CD8-positive, alpha-beta T cell (primary cell): ENCODE measurements at places on chromosomes 5 and 9.

GRCh38 chr5:149485655-149486615 is 65.3 kb downstream of the CSNK1A1 start:
- no peak for DNase-seq

DNA sequence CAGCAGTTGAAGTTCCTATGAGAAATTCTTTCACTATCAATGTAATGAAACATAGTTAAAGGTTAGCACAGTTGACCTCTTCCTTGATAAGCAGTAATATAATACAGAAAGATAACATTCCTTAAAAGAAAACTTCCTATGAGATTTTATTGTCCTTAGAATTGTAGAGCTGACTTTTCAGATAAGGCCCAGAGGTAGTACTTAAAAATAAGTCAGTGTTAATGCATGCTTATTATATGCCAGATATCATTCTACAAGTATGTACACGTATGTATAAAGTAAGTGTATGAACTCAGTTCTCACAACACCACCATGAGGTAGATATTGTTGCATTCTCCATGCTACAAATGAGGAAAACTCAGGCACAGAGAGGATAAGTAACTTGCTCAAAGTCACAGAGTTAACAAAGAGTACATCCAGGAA is 15.3 kb downstream of the AP3S1 start:
- DNase-seq, result no peak

- peak; percentile 73 for DNase-seq
Observed at GRCh38 chr5:180670586-180671359, 21.4 kb upstream of the FLT4 start.

- no peak for DNase-seq
Observed at GRCh38 chr9:36037549-36038122, 923 bp downstream of the RECK start.

- DNase-seq, result no peak
Observed at GRCh38 chr9:27633764-27634163, 60.5 kb upstream of the C9orf72 start.

DNA sequence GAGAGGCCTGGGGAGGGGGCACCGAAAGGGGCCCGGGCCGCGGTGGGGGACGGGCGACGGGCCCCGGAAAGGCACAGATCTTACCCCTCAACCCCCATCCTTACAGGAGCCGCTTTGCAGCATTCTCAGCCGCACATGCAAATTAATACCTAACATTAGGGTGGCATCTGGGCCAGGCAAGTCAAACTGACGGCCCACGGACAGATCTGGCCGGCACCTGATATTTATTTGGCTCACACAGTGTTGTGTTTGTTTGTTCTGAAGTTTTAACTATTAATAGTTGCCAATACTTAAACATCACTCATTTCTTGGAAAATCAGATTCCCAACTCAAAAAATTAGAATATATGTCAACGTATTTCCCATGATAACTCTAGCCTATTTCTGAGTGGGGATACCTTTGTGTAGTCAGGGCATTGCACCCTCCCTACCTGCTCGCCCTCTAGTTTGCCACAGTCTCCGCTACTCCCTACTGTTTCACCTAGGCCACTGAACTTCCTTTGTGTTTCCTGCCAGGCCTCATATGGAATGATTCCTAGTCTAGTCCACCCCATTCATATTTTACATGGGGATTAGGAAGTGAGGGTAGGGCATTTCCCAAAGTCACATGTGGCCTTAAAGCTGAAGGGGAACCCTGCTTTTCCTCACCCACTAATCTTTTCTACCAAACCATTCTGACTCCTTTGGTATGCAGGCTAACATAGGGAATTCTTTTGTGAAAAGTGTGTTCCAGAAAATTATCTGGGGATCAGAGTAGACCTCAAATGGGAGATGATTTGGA is 71.9 kb upstream of the LARP1 start:
- no peak for DNase-seq

- no peak for DNase-seq
Observed at GRCh38 chr5:3944930-3945329, 349.3 kb downstream of the IRX1 start.

DNA sequence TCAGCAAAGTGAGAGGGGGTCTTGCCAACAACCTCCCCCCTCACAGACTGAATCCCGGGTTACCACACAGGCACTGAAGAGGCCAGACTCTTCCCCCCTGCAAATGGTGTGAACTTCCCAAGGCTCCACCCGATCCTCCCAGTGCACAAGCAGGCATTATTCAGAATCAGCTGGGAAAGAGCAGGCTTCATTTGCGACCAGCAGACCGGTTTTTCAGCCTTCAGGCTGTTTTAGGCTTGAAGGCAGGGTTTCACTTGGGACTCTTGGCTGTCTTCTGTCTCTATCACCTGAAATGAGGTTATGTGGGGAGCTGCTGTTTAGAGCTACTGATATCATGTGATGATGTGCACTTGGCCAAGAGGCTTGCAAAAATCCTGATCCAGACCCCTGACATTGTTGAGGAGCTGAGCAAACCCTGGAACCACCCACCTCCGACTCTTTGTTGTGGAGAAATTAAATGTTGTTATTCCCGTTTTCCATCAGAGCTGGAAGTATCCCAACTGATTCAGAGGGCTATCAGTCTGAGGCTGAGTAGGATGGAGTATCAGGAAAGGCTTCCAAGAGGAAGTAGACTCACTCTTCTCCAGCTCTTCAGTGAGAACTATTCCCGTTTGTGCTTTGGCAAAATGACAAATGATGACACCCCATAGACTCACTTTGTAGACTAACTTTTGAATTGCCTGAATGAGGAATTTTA is 63.3 kb upstream of the ZFR start:
- no peak for DNase-seq

DNA sequence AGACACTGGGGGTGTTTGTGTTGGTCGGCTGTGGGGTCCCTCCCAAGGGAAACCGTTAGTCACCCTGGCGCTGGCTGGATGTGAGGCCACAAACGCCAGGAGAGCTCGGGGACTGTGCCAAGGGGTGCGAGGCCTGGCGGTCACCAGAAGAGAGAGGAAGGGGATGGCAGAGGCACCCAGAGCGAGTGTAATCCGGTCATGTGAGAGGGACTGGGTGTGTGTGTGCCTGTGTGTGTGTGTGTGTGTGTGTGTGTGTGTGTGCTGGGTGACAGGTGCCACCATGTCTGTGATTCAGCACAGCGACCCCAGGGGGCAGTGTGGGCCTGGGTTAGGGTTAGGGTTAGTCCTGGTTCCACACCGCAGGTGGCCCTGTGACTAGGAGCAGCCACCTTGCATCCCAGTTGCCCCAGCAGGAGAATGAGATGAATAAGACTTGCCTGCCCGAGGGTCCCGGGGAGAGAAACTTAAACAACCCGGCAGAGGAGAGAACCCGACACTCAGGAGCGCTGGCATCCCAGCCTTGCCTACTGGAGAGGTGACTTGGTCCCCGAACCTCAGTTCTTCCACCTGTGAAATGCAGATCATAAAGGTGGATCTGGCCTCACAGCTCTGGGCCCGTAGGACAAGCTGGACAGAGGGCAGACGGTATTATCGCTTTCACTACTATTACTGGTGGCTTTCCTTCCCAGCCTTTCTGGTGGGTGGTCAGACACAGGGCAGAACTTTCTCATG is 1.4 kb upstream of the ADAMTSL2 start:
- peak; percentile 59 for DNase-seq

GRCh38 chr5:122078116-122079110 is at the start of gene LOX:
Gene LOX (minus strand): TSS chr5:122078259. CDS start chr5:122077985, 274 bp downstream.
- no peak for DNase-seq

DNA sequence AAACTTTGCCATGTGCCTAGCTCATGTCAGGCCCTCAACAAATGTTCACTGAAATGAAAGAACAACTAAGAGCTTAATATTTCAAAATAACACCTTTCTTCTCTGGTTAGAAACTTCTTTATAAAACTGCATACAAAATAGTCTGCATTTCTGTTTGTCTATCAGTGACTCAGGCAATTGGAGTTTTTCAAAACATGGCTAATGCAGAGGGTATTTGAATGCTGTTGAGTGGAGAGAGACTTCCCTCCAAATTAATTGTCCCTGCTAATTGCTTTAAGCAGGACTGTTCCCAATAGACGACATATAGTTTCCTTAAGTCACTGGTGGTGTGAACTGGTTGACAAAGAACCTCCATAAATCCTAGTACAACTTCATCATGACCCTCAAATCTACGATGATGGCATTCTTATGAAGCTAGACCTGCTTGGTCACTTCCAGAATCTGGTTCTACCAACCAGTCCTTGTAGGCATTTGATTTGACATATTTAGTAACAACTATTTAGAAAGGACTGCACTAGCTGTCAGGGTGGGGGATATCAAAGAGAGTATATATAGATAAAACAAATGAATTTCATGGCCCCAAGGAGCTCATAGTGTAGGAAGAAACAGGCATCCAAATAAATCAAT is 84.5 kb downstream of the PRLR start:
- DNase-seq, result no peak

DNA sequence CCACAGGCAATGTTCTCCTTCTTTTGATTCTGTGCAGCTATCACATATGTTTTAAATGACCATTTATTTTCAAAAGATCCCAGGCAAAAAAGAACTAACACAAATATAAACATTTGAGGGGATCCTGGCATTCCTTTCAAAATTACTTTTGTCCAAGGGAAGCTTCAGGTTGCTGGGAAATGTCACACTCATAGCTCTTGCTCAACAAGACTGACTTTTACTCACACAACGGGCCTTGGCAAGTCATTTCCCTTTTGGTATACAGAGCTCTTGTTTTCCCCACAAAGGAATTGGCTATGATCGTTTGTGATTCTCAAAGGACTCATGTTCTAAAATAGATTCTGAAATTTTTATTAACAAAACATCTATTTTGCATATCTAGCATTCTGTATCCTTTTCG is 4.5 kb upstream of the PALM2AKAP2 start:
- no peak for DNase-seq

DNA sequence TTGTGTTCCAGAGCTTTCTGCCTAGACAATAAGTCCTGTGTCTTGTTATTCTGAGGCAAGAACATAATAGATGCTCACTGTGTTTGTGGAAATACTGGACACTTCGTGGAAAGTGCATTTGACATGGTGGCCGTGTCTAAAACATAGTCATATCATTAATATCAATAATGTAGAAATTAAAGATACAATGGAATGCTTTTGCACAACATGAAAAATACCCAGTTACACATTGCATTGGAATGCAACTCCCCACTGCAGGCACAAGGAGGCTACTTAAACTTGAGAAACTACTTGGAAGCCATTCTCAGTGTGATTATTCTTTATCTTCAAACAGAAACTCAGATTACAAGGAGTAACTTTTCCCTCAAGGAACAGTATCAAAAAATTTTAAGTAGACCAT is 145.3 kb upstream of the ZNF462 start:
- no peak for DNase-seq

- no peak for DNase-seq
Observed at GRCh38 chr9:92426501-92427145, 2.4 kb upstream of the OMD start.

DNA sequence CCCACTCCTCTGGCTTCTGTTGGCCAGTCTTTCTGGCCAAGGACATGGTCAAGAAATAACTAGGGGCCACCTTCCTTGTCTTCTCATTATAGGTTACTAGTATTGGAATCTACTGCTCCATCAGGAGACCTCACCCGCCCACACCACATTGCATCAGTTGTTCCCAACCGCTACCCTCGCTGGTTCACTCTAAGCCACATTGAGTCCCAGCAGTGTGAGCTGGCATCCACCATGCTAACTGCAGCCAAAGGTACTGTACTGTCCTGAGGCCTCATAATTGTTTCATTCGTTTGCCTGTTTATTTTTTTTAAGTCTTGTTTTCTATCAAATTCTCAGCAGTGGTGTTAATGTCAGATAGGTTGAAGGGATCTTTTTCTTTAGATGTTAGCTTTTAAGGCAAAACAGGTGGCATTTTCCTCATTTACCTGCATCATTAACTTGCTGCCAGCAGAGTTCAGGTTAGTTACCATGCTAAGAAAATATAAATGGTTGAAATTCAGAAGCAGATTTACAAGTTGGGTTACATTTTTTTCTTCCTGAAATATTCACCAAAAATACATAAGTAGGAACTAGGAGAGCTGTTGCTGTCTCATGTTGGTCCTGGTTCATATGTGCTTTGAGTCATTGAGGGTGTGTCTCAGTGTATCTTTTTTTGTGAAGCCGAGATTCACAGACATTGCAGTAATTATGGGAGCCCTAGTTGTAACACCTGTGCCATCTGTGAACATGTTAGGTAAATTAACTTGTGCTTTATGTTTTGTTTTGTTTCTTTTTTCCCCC is 206.9 kb downstream of the ZSWIM6 start:
- DNase-seq, result no peak

GRCh38 chr5:137414112-137414755 is 84.9 kb downstream of the SPOCK1 start:
- DNase-seq, result no peak

- DNase-seq, result peak; percentile 59
Observed at GRCh38 chr5:139648205-139649081, at the start of gene CXXC5. Gene CXXC5 (plus strand): TSS chr5:139648349. CDS start chr5:139680524, 32,175 bp downstream.

- DNase-seq, result no peak
Observed at GRCh38 chr5:26932238-26932637, 106.1 kb downstream of the CDH9 start.

DNA sequence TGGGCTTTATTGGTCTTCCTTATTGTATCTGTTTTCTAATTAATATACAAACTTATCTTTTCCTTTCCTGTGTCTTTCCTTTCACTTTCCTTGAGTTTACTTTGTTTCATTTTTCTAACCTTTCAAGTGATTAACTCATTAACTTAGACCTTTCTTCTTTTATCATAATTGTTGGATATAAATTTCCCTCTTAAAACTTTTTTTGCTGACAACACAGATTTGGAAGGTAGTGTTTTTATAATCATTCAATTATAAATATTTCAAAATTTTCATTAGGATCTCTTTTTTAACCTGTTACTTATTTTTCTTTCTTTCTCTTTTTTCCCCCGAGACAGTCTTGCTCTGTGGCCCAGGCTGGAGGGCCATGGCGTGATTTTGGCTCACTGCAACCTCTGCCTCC is 6.9 kb upstream of the ZBTB43 start:
- DNase-seq, result no peak

DNA sequence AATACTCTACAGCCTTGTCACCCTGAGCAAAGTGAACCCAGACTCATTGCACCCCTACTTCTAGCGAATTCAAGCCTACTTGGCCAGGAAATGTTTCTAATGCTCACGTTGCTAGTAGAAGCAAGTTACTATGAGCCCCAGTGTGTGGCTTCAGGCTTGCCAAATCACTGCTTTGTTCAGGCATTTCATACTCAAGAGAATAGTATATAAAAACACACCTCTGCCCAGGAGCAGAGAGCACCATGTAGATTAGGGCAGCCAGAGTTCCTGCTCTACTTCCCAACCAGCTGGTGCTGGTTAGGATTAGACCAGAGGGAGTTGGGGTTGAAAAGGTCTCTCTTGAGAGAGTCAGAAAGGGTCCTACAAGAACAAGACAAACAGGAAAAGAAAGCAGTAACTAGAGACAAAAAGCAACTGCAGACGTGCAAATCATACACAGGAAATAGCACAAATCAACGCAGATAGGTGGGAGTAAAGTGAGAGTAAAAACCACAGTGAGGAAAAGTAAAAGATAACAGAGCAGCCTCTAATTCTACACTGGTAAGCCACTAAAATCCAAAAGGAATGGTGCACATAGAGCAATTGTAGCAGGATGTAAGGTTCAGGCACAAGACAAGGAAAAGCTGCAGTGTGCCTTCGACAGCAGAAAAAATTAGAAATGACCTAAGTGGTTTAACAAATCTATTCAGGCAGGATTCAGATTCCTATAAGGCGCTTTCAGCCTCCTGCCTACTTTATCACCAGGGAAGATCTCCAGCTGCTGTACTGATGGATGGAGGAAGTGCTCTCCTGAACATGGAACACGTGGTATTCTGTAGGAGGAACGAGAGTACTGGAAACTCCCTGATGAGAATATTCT is 49.6 kb upstream of the KIF2A start:
- no peak for DNase-seq

- peak; percentile 37 for DNase-seq
Observed at GRCh38 chr9:38432922-38433510, 8.8 kb upstream of the IGFBPL1 start.

- DNase-seq, result peak; percentile 83
Observed at GRCh38 chr9:131178382-131178781, 53.0 kb downstream of the NUP214 start.
